ENCODE measurements at places on chromosomes 1 and 21. TPM values are rescaled to one million over a fixed set of nuclear protein-coding genes. Genes with fewer than 3 reads are reported as not detected.

Gene RAB7B
- 0.22 TPM for total RNA-seq

Gene AVPR1B
- not detected for total RNA-seq

Gene CRNN
- not detected for total RNA-seq

Gene AKNAD1
- total RNA-seq: not detected

Gene CD52
- total RNA-seq: 1,121 TPM

Gene EXTL1
- not detected for total RNA-seq

Gene GJA4
- not detected for total RNA-seq

Gene MX2
- 78.6 TPM for total RNA-seq

Gene AKR7A3
- total RNA-seq: 0.85 TPM

Gene NTMT2
- total RNA-seq: not detected

Gene UBE2U
- not detected for total RNA-seq

Gene RAB3GAP2
- 46.7 TPM for total RNA-seq

Gene RPTN
- total RNA-seq: not detected

Gene AGMAT
- total RNA-seq: 8.4 TPM

Gene MAB21L3
- not detected for total RNA-seq

Gene KCNJ9
- not detected for total RNA-seq

Gene LCE1E
- total RNA-seq: not detected

Gene HLX
- not detected for total RNA-seq

Gene UTP25
- 14.5 TPM for total RNA-seq

Gene ACTN2
- not detected for total RNA-seq

Gene IL12RB2
- 2.4 TPM for total RNA-seq

Gene FTCD
- total RNA-seq: 0.95 TPM

Gene OLIG2
- not detected for total RNA-seq

All from T-cell (primary cell).